ENCODE measurements at places on chromosomes 5 and 9. TPM values are rescaled to one million over a fixed set of nuclear protein-coding genes. Genes with fewer than 3 reads are reported as not detected.

The TSSK1B gene
- total RNA-seq = 3.8 TPM

The CD274 gene
- 30.6 TPM for total RNA-seq

The CARD9 gene
- 0.69 TPM for total RNA-seq

The CSF1R gene
- not detected for total RNA-seq

The SOHLH1 gene
- not detected for total RNA-seq

The SPATA31A5 gene
- total RNA-seq = not detected

The DPYSL3 gene
- total RNA-seq = 2.8 TPM

The SAXO1 gene
- total RNA-seq = not detected

The CAMLG gene
- total RNA-seq = 21.6 TPM

The ARL10 gene
- total RNA-seq = 0.56 TPM

All from mammary epithelial cell (primary cell).